ENCODE measurements at places on chromosomes 6 and 20. TPM values are rescaled to one million over a fixed set of nuclear protein-coding genes. Genes with fewer than 3 reads are reported as not detected.

Gene SPTLC3
- total RNA-seq: 0.33 TPM

Gene FERMT1
- 4.0 TPM for total RNA-seq

Gene OPRM1
- total RNA-seq: not detected

Gene PRRT1
- total RNA-seq: not detected

Gene ZNF391
- 0.27 TPM for total RNA-seq

All from mammary microvascular endothelial cell (primary cell).